ENCODE measurements at places on chromosomes 7 and 10.

DNA sequence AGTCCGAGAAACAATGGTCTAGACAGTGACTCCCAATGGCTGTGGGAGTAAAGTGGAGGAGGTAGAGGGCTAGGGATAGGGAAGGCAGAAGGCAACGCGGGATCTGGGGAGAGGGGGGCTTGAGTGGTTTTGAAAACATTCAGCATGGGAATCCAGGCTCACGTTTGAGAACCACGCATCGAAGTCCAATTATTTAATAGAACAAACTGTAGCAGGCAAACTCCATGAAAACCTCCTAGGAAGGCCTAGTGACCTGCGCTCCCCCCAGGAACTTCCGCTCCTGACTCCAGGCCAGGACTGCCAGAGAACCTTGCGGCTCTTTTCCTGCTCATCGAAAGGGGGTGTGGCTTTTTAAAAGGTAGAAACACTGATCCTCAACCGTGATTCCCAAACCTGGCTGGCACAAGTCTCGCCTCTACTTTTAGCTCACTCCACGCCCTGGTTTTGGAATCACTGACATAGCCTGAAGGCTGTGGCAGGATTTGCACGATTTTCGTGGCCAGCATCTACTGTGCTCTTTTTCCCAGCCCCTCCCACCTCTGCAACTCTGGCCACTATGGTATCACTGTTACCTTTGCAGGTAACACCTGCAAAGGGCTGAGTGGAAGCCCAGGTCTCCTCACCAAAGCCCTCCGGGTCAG, 43.4 kb downstream of the MYOF start:
- no peak for DNase-seq

DNA sequence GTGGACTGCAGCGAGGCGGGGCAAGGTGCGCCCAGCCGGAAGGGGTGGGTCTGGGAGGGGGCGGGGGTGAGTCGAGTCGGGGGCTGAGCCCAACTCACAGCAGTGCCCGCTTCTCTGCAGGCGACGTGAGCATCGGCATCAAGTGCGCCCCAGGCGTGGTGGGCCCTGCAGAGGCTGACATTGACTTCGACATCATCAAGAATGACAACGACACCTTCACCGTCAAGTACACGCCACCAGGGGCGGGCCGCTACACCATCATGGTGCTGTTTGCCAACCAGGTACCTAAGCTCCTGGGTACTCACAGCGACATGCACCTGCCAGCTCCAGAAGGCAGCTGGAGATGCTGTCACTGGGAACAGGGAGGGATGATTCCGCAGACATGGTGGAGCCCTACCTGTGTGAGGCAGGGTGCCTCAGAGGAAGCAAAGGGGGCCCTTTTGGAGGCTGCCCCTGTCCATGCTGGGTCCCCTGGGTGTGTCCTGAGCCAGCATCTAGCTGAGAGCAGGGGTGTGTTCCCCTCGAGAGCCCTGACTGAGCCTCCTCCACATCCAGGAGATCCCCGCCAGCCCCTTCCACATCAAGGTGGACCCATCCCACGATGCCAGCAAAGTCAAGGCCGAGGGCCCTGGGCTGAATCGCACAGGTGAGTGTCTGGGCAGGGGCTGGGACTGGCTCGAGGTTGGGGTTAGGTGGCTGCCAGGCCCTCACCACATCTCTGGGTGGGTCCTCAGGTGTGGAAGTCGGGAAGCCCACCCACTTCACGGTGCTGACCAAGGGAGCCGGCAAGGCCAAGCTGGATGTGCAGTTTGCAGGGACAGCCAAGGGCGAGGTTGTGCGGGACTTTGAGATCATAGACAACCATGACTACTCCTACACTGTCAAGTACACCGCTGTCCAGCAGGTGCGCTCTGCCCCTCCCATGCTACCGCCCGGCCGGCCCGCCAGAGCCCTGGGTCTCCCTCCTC, 12.8 kb downstream of the FLNC start:
- DNase-seq, result no peak

GRCh38 chr7:137258552-137258951, 85.0 kb downstream of the PTN start:
- DNase-seq, result no peak

GRCh38 chr7:135991322-135991721, 14.2 kb upstream of the MTPN start:
- no peak for DNase-seq
